Karpas-422 (cell line): ENCODE measurements at places on chromosomes 4 and X.
A peak's percentile ranks its signal among the peaks of the same experiment; 100 is the strongest.

DNA sequence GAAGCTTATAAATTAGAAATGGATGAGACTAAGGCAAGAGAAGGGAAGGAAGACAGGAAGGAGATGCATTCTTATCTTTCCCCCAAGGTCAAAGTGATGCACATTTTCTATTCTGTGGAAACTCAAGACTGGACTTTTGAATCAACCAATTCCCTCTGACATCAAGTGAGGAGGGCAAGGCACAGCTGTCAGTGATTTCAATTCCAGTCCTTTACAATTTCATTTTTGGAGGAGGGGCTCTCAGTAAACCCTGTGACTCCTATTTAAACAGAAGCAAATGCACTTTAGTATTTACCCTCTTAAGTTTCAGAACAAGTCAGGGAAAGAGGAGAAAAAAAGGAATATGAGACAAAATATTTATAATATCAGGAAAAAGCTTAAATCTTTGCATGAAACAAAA lies 134.0 kb downstream of the MGST2 start:
- H3K36me3 ChIP-seq = no peaks in the 10 kb centered on the region
- no peak for DNase-seq

GRCh38 chr4:38294238-38294637 lies 334.0 kb downstream of the PTTG2 start:
- no peaks in the 10 kb centered on the region for H3K27me3 ChIP-seq
- no peak for DNase-seq
- no peaks in the 10 kb centered on the region for H3K36me3 ChIP-seq
- no peak overlapping the region for H3K4me3 ChIP-seq
- H3K4me1 ChIP-seq = no peaks in the 10 kb centered on the region

DNA sequence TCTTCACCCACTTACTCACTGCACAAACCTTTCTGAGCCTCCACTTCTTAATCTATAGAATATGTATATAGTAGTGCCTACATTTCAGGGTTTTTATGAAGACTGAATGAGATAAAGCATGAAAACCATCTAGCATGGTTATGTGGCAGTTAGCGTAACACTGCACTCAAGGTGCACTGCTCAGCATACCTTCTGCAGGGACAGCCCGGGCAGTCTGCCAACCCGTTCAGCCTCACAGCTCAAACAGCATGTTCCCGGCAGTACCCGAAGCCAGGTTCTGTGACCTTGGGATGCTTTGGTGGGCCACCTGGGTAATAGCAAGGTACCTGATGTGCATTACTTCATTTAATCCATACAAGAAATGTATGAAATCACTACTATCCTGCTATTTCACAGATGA lies 81.4 kb downstream of the DOCK11 start:
- H3K27me3 ChIP-seq = no peaks in the 10 kb centered on the region
- peaks cover 8% of the 10 kb centered on the region; the same call in 1 of the 2 replicates for H3K36me3 ChIP-seq
- no peaks in the 10 kb centered on the region for H3K4me1 ChIP-seq
- H3K4me3 ChIP-seq = no peak overlapping the region

DNA sequence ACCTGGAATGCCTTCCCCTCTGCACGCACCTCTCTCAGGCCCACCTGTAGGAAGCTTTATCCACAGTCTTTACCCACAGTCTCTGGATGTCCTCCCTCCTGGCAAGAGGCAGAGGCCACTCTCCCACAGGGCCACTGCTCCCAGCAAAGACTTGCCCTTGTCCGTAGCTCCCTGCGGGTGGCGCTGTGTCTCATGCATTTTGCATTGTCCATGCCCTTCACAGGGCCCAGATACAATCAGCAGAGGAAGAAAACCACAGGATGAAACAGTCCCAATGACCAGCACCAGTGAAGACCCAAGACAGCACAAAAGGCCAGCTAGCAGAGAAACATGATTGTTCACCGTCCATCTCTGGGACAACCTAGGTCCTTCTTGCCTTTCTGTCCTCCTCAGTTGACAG lies 2.1 kb upstream of the NSG1 start:
- H3K36me3 ChIP-seq = no peaks in the 10 kb centered on the region
- peaks cover 16% of the 10 kb centered on the region for H3K4me1 ChIP-seq
- H3K4me3 ChIP-seq = no peak overlapping the region
- peak; percentile 69 for DNase-seq
- H3K27me3 ChIP-seq = no peaks in the 10 kb centered on the region

DNA sequence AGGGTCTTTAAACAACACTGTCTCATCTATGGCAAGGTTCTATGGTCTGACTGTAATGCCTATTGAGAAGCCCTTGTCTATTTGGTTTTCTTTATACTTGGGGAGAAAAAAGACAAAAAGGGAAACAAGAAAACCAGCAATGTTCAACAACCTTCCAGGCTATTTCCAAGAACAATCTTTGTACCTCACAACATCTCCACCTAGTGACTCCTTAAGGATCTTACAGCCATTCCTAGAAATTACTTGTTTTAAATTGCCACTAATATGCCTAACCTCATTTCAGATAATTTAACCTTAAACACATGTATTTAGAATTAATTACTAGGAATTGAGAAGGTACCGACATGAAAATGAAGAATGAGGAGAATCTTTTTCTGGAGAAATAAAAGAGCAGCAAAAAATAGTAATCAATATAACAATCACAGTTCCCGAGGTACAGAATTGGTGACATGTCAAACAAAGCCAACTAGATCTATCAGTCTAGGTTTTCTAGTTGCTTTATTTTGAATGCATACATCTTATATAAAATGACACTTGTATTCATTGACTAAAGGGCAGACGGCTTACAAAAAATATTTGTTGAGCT lies 1.6 kb upstream of the RBM46 start:
- DNase-seq = peak; percentile 47
- H3K27me3 ChIP-seq = no peaks in the 10 kb centered on the region
- H3K36me3 ChIP-seq = no peaks in the 10 kb centered on the region
- H3K4me1 ChIP-seq = no peaks in the 10 kb centered on the region

GRCh38 chr4:169295822-169296221 lies 25.1 kb upstream of the SH3RF1 start:
- no peaks in the 10 kb centered on the region for H3K4me1 ChIP-seq
- no peak for DNase-seq
- no peaks in the 10 kb centered on the region for H3K27me3 ChIP-seq
- no peak overlapping the region for H3K4me3 ChIP-seq
- no peaks in the 10 kb centered on the region for H3K36me3 ChIP-seq

DNA sequence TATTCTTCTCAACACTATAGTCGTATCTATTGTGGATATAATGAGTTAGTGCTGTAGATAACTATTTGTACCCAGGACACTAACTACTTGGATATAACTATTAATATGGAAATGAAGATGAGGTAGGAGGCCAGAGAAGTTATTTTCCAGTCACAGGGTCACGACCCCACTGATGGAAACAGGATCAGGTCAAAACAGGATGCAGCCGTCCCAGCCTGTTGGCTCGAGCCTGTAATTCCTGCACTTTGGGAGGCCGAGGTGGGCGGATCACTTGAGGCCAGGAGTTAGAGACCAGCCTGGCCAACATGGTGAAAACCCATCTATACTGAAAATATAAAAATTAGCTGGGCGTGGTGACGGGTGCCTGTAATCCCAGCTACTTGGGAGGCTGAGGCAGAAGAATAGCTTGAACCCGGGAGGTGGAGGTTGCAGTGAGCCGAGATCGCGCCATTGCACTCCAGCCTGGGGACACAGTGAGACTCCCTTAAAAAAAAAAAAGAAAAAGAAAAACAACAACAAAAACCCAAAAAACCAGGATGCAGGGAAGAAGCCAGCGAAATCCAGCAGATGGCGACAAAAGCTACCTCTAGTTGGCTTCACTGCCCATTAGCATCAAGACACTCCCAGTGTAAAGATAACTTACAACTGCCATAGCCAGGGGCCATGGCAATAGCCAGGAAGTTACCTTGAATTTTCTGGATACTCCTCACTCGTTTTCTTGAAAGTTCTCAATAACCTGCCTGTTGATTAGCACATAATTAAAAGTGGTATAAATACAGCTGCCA lies 37.9 kb upstream of the NKAP start:
- H3K36me3 ChIP-seq = no peaks in the 10 kb centered on the region
- H3K27me3 ChIP-seq = no peaks in the 10 kb centered on the region
- H3K4me1 ChIP-seq = no peaks in the 10 kb centered on the region
- DNase-seq = peak; percentile 79

- no peaks in the 10 kb centered on the region for H3K36me3 ChIP-seq
- DNase-seq = no peak
- H3K4me3 ChIP-seq = no peak overlapping the region
- no peaks in the 10 kb centered on the region for H3K4me1 ChIP-seq
Measured at GRCh38 chr4:87862236-87862635, 29.5 kb downstream of the MEPE start.
